ENCODE measurements at places on chromosomes 16 and 17.

DNA sequence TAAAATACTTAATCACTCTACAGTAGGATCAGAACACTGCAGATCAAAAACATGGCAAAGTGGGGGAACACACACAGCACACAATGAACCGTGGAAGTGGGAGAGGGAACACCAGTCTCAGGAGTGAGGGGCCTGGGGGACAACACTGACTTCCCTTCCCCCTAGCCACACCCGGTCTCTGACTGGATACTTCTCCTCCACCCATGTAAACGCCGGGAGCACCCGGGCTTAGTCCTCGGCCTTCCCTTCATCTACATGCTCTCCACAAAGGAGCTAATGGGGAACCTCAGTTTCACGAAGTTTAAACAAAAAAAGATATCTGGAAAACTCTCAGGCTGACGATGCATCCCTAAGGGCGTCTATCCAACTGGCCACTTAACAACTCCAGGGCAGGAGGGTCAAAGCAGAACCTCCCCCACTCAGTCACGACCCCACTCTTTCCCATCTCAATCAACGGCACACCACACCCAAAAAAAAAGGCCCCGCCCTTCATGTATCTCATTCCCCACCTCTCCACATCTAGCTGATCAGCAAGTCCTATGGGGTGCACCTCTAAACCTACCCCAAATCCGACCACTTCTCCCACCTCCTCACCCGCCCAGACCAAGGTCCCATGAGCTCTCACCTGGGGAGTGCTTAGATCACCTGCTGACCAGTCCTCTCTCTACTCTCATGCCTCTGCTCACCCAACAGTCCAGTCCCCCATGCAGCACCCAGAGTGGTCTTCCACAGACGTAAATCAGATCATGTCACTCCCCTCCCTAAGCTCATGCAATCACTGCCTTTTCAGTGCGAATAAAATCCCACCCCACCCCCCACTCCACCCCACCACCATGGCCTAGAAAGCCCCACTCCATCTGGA, 7.4 kb downstream of the ZDHHC7 start:
- no peak for DNase-seq

DNA sequence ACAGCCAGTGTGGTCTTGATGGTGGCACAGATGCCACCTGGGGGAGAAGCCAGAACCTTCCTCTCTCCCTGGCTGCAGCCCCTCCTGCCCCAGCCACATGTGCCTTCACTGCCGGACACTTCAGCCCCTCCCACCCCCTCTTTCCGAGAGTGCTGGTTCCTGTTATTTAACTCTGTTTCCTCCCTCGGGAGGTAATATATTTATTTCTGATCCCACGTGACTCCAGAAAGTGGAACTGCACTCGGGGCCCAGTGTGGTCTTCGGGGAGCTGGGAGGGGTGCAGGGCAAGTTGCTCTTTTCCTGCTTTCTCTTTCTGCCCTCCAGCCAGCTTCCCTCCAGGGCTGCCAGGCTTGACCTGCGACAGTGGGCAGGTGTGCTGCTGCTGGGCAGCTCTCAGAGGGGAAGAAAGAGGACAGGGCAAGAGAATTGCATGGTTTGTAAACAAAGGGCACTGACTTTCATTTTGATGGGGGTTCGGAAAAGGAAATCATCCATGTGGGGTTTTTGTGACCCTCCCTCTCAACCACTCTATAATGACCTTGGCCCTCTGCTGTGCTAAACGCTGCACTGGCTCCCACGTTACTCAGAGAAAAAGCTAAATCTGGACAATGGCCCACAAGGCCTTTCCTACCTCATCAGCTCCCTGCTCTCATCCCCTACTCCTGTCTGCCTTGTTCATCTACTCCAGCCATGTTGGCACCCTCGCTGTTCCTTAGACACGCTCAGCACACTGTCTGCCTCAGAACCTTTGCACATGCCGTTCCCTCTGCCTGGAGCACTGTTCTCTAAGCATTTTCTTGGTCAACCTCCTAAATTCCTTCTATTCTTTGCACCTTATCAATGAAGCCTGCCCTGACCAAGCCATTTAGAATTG, 8.2 kb upstream of the CIITA start:
- DNase-seq, result no peak

- DNase-seq, result no peak
These were observed 150.4 kb downstream of the SPECC1 start for GRCh38 chr17:20159406-20160069.

GRCh38 chr17:1713160-1713877, 3.1 kb upstream of the TLCD2 start:
- DNase-seq, result no peak

DNA sequence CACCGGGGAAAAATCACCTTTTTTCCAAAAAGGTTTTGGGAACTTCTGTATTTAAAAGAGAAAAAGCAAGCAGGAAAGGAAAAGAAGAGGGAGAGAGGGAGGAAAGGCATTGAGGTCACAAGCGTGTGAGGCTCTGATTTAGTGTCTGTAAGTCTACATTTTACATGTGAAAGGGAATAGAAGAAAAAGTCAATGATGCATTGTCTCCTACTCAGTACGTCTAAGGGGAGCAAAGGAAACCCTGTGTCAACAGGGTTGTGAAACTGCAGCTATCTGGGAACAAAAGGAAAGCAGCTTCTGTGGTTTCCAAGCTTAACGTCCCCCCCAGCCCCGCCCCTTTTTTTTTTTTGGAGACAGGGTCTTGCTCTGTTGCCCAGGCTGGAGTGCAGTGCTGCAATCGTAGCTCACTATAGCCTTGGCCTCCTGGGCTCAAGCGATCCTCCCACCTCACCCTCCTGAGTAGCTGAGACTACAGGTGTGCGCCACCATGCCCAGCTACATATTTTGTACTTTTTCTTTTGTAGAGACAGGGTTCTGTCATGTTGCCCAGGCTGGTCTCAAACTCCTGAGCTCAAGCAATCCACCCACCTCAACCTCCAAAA, 1.8 kb upstream of the CDC42EP4 start:
- DNase-seq, result no peak

GRCh38 chr16:4892361-4893102, 44.4 kb downstream of the PPL start:
- peak; percentile 37 for DNase-seq

- no peak for DNase-seq
These were observed 245.1 kb upstream of the CIBAR2 start for GRCh38 chr16:85357323-85357722.

DNA sequence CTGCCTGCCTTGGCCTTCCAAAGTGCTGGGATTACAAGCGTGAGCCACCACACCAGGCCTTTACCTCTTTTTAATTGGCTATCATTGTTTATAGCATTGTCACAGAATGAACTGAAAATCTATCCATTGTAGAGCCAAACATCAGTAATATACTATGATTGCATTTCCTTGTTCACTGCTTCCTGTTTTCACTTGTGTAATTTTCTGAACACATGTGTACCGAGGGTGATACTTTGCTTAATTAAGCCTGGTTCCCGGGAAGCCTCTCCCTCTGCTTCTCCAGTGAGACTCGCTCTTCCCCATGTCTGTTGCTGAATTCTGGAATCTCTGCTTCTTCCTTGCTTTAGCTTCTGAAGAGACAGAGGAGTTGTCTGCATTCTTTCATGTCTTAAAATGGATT, 33.1 kb downstream of the POLR3E start:
- no peak for DNase-seq

- no peak for DNase-seq
These were observed 767.6 kb upstream of the EEF2KMT start for GRCh38 chr16:5865236-5865635.

DNA sequence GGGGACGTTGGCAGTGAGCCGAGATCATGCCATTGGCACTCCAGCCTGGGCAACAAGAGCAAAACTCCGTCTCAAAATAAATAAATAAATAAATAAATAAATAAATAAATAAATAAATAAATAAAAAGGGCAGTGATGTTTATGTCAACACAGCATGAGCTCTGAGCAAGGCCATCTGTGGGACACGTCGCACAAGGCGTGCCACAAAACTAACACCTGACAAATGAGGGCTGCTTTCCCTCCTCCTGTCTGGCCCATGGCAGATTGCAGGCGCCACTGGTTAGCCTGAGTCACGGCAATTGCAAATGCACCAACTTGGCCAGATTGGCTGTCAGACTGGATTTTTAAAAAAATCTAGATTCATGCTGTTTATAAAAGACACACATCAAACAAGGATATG, 25.9 kb upstream of the SPNS3 start:
- no peak for DNase-seq

DNA sequence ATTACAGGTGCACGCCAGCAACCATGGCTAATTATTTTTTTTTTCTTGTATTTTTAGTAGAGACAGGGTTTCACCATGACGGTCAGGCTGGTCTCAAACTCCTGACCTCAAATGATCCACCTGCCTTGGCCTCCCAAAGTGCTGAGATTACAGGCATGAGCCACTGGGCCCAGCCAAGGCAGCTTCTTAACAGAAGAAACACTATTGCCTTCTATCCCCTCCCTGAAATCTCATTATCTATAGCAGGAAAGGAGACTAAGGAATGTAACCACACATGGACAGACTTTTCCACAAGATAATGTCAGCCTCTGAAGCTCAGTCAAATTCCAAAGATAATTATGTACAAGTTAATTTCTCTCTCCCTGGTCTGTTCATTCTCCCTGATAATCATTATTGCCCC, 5.7 kb upstream of the ZP2 start:
- no peak for DNase-seq

DNA sequence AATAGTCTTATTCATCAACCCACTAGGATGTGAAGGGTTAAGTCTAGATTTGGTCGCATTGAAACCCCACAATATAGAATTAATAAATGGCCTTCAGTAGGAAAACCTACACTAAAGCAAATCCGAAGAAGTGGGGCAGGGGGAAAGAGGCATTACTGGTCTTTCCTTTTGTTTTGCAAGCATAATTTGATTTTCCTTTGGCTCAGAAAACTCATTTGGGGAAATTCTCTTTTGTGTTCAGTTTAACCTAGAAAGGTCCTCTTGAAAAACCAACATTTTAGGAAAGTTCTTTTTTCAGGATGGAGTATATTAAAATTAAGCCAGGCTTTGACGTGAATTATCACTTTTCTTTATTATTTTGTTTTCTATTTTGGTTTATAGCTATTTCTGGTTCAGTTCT, 31.7 kb downstream of the ERCC4 start:
- no peak for DNase-seq

- no peak for DNase-seq
These were observed 235.0 kb downstream of the CHD9NB start for GRCh38 chr16:52817696-52818095.

DNA sequence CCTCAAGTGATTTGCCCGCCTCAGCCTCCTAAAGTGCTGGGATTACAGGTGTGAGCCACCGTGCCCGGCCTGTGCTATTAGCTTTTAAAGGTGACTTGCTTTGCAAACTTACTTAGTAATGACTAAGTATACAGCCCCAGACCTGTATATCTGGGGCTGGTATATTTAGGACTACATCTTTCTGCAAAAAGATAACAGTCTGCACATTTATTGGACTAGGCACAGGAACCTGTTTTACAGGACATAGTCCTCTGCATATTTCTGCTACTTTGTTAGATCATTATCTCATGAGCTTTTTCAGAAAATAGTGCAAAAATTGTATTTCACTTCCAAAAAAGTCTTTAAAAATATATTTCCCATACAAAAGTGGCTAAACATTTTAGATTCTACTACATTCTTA, 1.3 kb downstream of the KRT24 start:
- DNase-seq, result no peak

DNA sequence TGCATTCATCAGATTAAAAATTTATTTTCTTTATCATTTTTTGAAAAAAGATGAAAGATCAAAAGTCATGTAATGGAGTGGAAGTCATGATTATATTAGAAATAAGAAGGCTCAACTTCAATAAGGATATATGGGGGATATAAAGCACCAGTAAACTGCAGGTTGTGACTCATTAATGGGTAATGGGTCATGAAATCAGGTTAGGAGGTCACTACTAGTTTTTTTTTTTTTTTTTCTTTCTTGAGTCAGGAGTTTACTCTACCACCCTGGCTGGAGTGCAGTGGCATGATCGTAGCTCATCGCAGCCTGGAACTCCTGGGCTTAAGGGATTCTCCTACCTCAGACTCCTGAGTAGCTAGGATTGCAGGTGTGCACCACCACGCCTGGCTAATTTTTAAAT, 14.3 kb downstream of the EFCAB13 start:
- no peak for DNase-seq

GRCh38 chr16:4685776-4686496, 7.4 kb upstream of the NUDT16L1 start:
- no peak for DNase-seq

DNA sequence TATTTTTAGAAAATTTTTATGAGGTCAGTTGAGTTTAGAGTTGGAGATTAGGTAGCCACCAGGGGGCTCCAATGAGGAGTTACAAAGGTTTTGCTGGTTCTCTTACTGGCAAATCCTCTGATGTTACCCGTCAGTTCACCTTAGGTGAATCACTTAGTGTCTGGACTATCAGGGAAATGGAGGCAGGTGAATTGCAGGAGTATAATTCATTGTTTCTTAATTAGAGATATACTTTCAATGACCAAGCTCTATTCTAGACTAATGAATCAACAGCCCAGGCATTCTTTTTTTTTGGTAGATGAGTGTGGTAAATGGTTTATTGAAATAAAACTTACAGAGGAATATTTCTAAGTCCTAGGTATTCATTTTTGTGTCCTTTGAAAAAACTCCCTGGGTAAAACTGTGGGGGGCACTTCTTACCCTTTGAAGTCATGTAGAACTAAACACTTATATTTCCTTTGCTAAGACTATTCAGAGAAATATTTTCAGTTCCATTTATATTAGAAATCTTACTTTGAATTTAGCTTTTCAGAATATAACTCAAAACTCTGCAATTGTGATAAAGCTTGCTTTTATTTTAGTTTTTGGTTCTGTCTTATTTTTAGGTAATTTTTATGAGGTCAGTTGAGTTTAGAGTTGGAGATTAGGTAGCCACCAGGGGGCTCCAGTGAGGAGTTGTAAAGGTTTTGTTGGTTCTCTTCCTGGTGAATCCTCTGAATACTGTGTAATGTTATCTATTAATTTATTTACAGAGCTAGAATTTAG, 17.7 kb downstream of the PSMD11 start:
- DNase-seq, result no peak

All from skeletal muscle cell (primary cell).